AG09309 (cell line): ENCODE measurements at places on chromosomes 7 and 10.

GRCh38 chr7:85564861-85565260, 378.0 kb upstream of the SEMA3D start:
- DNase-seq, result no peak

- peak; percentile 47 for DNase-seq
Measured at GRCh38 chr10:44935201-44935965, 24.2 kb upstream of the RASSF4 start.

DNA sequence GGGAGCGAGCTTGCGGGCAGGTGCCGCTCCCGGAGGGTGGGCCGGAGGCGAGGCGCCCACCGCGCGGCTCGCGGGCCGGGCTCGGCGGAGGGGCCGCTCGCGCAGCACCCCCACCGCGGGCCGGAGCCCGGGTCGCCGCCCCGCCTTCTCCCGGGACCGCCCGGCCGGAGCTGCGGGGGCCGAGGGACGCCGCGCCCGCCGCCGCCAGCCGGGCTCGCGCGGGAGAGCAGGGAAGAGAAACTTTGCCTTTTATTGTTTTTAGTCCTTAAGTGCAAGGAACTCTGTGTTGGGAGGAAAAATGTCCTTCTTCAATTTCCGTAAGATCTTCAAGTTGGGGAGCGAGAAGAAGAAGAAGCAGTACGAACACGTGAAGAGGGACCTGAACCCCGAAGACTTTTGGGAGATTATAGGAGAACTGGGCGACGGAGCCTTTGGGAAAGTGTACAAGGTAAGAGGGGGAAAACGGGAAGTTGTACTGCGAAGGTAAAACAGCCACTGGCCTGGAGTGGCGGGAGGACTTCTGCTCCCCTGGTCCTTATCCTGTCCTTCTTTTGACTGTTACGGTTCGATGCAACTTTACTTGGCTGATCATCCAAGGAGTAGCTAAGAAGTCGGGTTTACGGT, 620 bp downstream of the SLK start:
- DNase-seq, result no peak

- DNase-seq, result no peak
Measured at GRCh38 chr7:55440040-55440690, 75.0 kb downstream of the LANCL2 start.
